ENCODE measurements at places on chromosomes 2 and 18.

DNA sequence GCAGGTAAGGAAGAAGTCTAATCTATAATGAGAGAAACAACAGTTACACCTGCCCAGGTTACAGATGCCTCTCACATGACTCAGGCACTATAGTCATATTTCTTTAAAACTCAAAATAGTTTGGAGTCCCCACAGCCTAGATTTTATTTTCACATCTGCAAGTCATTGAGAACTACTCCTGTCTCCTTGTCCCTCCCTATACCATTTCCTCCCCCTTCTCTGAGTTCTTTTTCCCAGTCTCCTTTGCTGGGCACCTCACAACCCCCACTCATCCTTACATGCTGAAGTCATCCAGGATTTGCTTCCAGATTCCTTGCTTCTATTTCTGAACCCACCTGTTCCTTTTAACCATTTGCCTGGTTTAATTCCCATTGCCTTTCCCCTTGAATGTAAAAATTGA, 73.1 kb upstream of the KCNE4 start:
- H3K36me3 ChIP-seq = no peaks in the 10 kb centered on the region
- peaks cover 6% of the 10 kb centered on the region for H3K4me1 ChIP-seq
- no peak overlapping the region for H3K4me3 ChIP-seq
- peaks cover 7% of the 10 kb centered on the region for H3K27me3 ChIP-seq
- no peak for DNase-seq

GRCh38 chr2:177239932-177240630, 24.4 kb downstream of the NFE2L2 start:
- peaks cover 39% of the 10 kb centered on the region for H3K36me3 ChIP-seq
- peak overlapping the region; percentile 84 for H3K27ac ChIP-seq
- H3K4me3 ChIP-seq = peak overlapping the region; percentile 40
- H3K27me3 ChIP-seq = no peaks in the 10 kb centered on the region
- DNase-seq = peak; percentile 18

GRCh38 chr2:232731470-232731869, 34.3 kb downstream of the GIGYF2 start:
- peaks cover 7% of the 10 kb centered on the region for H3K4me1 ChIP-seq
- DNase-seq = no peak
- no peak overlapping the region for H3K4me3 ChIP-seq
- no peak overlapping the region for H3K27ac ChIP-seq
- H3K27me3 ChIP-seq = no peaks in the 10 kb centered on the region

- H3K36me3 ChIP-seq = peaks cover 70% of the 10 kb centered on the region
- H3K27me3 ChIP-seq = no peaks in the 10 kb centered on the region
Observed at GRCh38 chr2:232839411-232840079, 30.5 kb upstream of the SNORC start.

DNA sequence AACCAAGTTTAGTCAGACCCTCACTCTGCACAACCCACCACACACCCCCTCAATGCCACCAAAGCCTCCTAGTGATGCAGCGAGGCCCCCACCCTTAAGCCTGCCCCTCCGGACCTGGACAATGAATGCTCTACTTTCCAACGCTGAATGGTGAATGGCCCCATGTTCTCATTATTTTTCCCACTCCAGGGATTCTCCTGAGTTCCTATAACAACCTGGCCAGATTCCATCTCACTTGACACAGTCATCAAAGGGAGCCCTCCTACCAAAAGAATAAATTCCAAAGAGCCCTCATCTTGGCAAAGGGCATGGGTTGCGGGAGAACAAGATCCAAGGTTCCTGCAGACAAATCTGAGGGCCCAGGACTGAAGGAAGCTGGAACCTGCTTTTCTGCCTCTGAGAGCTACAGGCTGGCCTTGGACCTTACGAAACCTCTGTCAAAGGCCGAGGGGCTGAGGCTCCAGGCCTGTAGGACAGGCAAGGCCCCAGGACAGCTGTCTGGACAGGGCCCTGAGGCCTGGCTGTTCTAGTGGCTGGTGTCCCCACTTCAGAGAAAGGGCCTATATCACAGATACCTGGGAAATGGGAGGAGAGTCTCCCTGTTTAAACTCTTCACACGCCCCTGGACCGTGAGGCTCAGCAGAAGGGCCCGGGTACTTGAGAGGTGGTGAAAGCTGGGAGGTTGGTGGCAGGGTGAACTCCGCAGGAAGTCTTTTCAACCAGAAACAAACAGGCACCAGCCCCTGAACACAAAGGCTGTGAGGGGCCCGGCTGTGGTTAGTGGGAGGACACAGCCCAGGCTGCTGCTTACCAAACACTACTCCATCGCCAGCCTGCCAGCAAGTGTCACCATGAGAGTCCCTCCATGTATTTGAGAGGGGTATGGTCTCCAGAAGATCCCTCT, 27.3 kb downstream of the SFXN5 start:
- no peak for DNase-seq
- H3K4me3 ChIP-seq = no peak overlapping the region
- H3K4me1 ChIP-seq = no peaks in the 10 kb centered on the region

GRCh38 chr2:202841090-202841867, 30.3 kb downstream of the ICA1L start:
- H3K4me3 ChIP-seq = no peak overlapping the region
- no peaks in the 10 kb centered on the region for H3K27me3 ChIP-seq
